Panc1 (cell line): ENCODE measurements at places on chromosomes 1 and 21. TPM values are rescaled to one million over a fixed set of nuclear protein-coding genes. Genes with fewer than 3 reads are reported as not detected.

The B3GALT2 gene
- 0.08 TPM for total RNA-seq

GRCh38 chr1:101239095-101240040 lies 2.5 kb downstream of the S1PR1 start:
- H3K4me3 ChIP-seq, result no peak overlapping the region
- no peaks in the 10 kb centered on the region for H3K4me1 ChIP-seq
- H3K36me3 ChIP-seq, result no peaks in the 10 kb centered on the region
- H3K27ac ChIP-seq, result no peak overlapping the region

The WNT2B gene
- total RNA-seq, result 1.6 TPM

The TMPRSS3 gene
- not detected for total RNA-seq

GRCh38 chr1:39562886-39563285 lies 13.7 kb downstream of the PABPC4 start:
- no peak for DNase-seq
- H3K27me3 ChIP-seq, result no peaks in the 10 kb centered on the region
- H3K36me3 ChIP-seq, result peaks cover 76% of the 10 kb centered on the region
- H3K4me3 ChIP-seq, result no peak overlapping the region

The GSTM5 gene
- total RNA-seq, result not detected

- H3K36me3 ChIP-seq, result no peaks in the 10 kb centered on the region
- no peak overlapping the region for H3K27ac ChIP-seq
- H3K4me3 ChIP-seq, result no peak overlapping the region
- H3K4me1 ChIP-seq, result no peaks in the 10 kb centered on the region
- DNase-seq, result no peak
- no peaks in the 10 kb centered on the region; the same call in 1 of the 2 replicates for H3K27me3 ChIP-seq
Observed at GRCh38 chr1:183673605-183674323, 20.6 kb upstream of the APOBEC4 start.

DNA sequence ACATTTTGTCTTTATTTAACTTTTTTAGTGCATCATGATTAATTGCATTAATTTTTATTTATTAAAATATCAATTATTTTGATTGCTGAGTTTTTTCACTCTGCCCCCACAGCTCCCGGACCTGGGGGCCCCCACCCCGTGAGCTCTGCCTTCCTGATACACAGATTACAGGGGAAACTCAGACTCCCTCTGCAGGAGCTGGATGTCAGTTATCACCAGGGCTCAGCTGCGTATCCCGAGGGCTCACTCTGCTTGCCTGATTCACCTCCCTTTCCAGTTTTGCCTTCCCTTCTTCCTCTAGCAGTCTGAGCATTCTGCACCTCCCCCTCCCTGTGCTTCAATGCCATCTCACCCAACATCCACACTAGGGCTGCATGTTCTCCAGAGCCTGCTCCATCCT lies 98.2 kb downstream of the ATP1A1 start:
- H3K27me3 ChIP-seq, result no peaks in the 10 kb centered on the region
- no peak overlapping the region for H3K4me3 ChIP-seq
- no peaks in the 10 kb centered on the region for H3K36me3 ChIP-seq
- H3K4me1 ChIP-seq, result no peaks in the 10 kb centered on the region

The CHRM3 gene
- total RNA-seq, result 0.13 TPM

DNA sequence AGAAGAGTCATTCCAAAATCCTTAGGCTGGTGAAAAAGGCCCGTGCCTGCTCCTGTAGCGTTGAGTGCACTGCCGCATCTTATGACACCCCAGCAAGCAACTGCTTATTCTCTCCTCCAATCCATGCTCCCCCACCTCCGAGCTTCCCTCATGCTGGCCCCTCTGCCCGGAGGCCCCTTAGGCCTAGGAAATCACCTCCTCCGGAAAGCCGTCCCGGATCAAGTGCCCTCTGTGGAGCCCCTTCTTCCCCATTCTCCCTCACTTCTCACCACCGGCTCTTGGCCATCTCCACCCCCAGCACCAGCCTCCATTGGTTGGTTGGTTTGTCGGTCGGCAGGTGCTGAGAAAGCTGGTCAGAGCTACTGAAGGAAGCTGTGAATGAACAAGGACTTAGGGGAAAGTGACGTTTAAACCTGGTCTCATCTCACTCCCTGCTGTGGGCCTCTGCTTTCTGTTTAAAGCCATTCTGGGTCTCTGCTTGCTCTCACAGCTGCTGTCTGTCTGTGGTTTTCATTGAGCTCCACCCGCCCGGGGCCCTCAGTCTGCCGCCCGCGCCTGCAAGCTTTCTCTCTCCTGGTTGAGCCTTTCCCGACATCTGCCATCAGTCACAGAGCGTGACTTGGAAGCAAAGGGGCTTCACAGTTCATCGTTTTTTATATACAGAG lies 122.2 kb downstream of the KCNN3 start:
- peaks cover 9% of the 10 kb centered on the region for H3K27me3 ChIP-seq
- no peak for DNase-seq
- H3K4me1 ChIP-seq, result no peaks in the 10 kb centered on the region
- H3K4me3 ChIP-seq, result no peak overlapping the region
- no peaks in the 10 kb centered on the region for H3K36me3 ChIP-seq

DNA sequence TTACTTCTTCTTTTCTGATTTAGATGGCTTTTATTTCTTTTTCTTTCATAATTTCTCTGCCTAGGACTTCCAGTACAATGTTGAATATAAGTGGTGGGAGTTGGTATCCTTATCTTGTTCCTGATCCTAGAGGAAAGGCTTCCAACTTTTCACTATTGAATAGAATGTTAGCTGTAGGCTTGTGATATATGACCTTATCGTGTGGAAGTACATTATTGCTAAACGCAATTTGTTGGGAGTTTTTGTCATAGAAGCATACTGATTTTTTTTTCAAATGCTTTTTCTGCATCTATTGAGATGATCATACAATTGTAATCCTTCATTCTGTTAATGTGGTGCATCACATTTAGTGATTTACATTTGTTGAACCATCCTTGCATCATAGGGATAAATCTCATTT lies 79.5 kb downstream of the FASLG start:
- no peaks in the 10 kb centered on the region for H3K36me3 ChIP-seq
- H3K4me3 ChIP-seq, result no peak overlapping the region
- H3K27ac ChIP-seq, result no peak overlapping the region

GRCh38 chr1:1857096-1857703 lies 33.7 kb downstream of the GNB1 start:
- H3K36me3 ChIP-seq, result no peaks in the 10 kb centered on the region
- no peak overlapping the region for H3K4me3 ChIP-seq
- H3K4me1 ChIP-seq, result peaks cover 44% of the 10 kb centered on the region

The FCN3 gene
- not detected for total RNA-seq

GRCh38 chr1:86887479-86888162 lies 26.3 kb downstream of the SELENOF start:
- H3K27me3 ChIP-seq, result no peaks in the 10 kb centered on the region
- no peak for DNase-seq
- H3K4me3 ChIP-seq, result no peak overlapping the region
- H3K4me1 ChIP-seq, result no peaks in the 10 kb centered on the region

The LCE2C gene
- total RNA-seq, result not detected

GRCh38 chr1:215045698-215046308 lies 36.7 kb upstream of the KCNK2 start:
- no peak for DNase-seq
- no peaks in the 10 kb centered on the region for H3K4me1 ChIP-seq
- no peaks in the 10 kb centered on the region; the same call in 1 of the 2 replicates for H3K27me3 ChIP-seq
- H3K27ac ChIP-seq, result no peak overlapping the region
- no peak overlapping the region for H3K4me3 ChIP-seq
- H3K36me3 ChIP-seq, result no peaks in the 10 kb centered on the region

GRCh38 chr1:182869241-182869666 lies 30.1 kb downstream of the DHX9 start:
- H3K4me1 ChIP-seq, result no peaks in the 10 kb centered on the region
- no peak for DNase-seq
- no peaks in the 10 kb centered on the region for H3K27me3 ChIP-seq
- no peak overlapping the region for H3K27ac ChIP-seq

DNA sequence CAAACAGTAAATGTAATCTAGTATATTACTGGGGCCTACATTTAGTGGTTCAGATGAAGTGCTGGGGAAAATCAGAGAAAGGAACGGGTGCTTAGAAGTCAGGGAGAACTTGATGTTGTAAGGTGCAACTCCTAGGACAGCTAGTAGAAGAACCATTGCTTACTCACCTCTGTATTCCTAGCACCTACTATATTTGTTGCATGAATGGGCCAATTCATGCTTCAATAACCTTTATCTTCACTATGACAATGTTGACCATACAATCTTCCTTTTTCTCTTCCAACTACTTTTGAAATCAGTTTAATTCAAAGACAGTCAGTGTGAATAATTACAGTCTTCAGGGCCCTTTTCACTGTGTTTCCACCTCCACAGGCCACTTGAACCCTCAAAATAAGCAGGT lies 125.0 kb upstream of the DMRTA2 start:
- H3K4me3 ChIP-seq, result no peak overlapping the region
- H3K4me1 ChIP-seq, result no peaks in the 10 kb centered on the region
- no peak overlapping the region for H3K27ac ChIP-seq

- H3K27me3 ChIP-seq, result no peaks in the 10 kb centered on the region
- no peak overlapping the region for H3K27ac ChIP-seq
- H3K36me3 ChIP-seq, result no peaks in the 10 kb centered on the region
- no peaks in the 10 kb centered on the region for H3K4me1 ChIP-seq
- no peak for DNase-seq
- no peak overlapping the region for H3K4me3 ChIP-seq
Observed at GRCh38 chr21:46152927-46153246, 2.5 kb downstream of the FTCD start.

- H3K27me3 ChIP-seq, result peaks cover 18% of the 10 kb centered on the region
- DNase-seq, result no peak
- no peak overlapping the region for H3K4me3 ChIP-seq
- H3K27ac ChIP-seq, result no peak overlapping the region
- H3K4me1 ChIP-seq, result no peaks in the 10 kb centered on the region
Observed at GRCh38 chr1:180241716-180242544, 11.9 kb downstream of the LHX4 start.

DNA sequence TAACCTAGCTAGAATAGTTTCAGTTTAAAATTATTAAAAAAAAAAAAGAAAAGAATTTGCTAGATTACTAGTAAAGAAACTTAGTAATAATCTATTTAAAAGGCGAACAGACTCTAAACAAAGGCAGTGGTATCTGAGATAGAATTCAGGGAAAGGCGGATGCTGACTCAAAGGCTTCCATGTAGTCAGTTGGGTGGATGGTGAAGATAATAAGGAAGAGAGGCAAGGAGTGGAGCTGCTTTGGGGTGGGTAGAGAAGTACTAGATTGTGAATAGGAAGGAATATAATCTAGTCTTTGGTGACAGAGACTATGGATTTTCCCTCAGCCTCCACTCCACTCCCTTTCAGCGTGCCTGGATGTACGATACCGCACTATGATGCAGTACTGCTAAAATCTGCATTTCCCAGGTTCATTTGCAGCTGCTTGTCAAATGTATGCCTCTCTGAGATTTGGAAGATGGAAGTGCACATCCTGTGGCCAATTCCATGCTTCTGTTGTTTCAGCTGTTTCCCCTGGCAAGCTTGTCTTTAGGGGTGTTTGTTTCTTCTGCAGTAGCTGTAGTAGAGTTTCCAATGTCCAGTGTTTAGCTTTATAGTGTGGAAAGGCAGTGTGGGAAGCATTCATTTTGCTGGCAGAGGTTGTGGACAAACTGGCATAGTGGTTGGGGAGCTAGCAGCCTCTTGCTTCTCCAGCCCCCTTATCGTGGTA lies 184.6 kb upstream of the NRIP1 start:
- no peak overlapping the region for H3K4me3 ChIP-seq
- no peaks in the 10 kb centered on the region for H3K4me1 ChIP-seq
- no peaks in the 10 kb centered on the region for H3K27me3 ChIP-seq
- no peaks in the 10 kb centered on the region for H3K36me3 ChIP-seq

GRCh38 chr1:76153841-76154205 lies 79.3 kb downstream of the ST6GALNAC3 start:
- no peak for DNase-seq
- H3K4me1 ChIP-seq, result no peaks in the 10 kb centered on the region
- H3K4me3 ChIP-seq, result 0 out of 2 replicates have a peak overlapping the region, but pooled peaks have one; percentile 59
- H3K27ac ChIP-seq, result no peak overlapping the region
- no peaks in the 10 kb centered on the region for H3K36me3 ChIP-seq
